ENCODE measurements at places on chromosomes 1 and 21.

DNA sequence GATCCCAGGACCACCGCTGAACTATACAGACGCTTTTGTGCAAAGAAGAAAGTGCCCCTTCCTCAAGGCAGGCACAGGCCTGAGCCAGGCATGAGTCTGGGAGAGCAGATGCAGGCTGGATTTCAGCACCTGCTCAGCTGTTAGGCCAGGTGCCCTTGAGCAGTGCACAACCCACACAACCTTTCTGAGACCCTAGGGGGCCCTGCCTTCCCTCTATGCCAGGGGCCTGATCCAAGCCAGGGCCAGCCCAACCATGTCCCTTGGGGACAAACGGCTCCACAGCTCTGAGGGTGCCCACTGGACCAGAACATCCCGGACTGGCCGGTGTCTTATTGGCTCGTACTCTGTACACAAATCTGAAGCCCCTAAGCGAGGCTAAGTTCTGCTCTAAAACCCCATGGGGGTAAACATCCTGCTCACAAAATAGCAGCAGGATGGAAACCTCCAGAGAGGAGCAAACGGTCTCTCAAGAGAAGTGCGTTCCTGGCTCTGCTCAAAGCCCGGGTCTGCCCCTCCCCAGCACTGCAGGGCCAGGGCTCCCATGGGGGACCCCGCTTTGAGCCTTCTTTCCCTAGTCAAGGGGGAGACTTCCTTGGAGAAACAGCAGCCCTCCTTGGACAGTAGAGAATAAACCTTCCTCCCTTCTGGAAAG, 275.1 kb downstream of the NPHP4 start:
- no peak for DNase-seq

- no peak for DNase-seq
These were observed 9.4 kb downstream of the DYRK1A start for GRCh38 chr21:37375866-37376574.

GRCh38 chr1:243855616-243856318, 5.7 kb upstream of the AKT3 start:
- no peak for DNase-seq

- DNase-seq, result no peak
These were observed 89.7 kb downstream of the SLC45A1 start for GRCh38 chr1:8407652-8408051.

GRCh38 chr1:117644696-117645311, 39.0 kb downstream of the TENT5C start:
- no peak for DNase-seq

DNA sequence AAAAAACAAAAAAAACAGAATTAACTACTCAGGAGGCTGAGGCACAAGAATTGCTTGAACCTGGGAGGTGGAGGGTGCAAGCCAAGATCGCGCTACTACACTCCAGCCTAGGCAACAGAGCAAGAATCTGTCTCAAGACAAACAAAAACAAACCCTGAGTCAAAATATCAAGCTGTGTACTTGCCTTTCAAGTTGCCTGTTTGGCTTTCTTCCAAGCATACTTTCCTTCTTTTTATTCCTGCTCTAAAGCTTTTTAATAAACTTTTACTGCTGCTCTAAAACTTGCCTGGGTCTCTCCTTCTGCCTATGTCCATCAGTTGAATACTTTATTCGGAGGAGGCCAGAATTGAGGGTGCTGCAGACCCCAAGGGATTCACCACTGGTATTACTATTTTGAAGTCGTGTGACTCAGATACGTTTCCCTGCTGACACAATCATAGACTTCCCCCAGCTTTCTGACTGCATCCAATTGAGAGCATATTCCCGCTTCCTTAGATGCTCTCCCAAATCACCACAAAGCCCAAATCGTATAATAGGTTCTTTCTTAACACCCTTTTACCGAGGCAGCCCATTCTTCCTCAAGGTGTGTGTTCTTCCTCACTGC, 3.5 kb upstream of the ACBD6 start:
- no peak for DNase-seq

DNA sequence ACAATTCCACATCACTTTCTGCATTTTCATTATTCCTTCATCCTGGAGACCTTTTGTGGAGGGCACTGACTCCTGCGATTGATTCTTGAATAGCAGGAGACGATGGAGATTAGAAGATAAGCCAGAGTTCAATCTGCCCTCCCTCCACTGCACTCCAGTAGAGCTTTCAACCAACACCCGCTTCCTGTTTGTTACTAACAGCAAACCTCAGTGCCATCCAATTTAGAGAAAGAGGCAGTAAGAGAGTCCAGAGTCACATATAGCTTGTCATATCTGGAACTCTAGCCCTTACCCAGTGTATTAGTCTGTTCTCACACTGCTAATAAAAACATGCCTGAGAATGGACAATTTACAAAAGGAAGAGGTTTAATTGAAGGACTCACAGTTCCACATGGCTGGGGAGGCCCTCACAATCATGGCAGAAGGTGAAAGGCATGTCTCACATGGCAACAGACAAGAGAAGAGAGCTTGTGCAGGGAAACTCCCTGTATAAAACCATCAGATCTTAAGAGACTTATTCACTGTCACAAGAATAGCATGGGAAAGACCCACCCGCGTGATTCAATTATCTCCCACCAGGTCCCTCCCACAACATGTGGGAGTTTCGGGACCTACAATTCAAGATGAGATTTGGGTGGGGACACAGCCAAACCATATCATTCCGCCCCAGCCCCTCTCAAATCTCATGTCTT, 55.9 kb downstream of the PCBP3 start:
- no peak for DNase-seq

DNA sequence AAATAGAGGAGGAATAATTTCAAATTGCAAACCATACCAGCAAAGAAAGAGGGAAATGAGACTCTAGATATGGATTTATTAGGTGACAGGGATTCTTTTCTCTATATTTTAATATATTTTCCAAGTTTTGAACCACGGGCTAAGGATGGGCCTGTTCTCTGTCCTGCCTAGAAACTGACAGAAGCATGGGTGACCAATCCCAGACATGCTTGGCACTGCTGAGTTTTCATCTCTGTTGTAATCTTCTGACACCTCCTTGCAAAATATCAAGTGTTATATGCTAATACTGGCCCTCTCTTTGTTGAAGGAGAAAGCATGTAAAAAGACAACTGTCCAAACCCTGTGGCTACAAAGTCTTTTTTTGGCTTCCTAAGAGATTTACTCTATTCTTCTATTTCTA, 774 bp upstream of the ANGPTL7 start:
- no peak for DNase-seq

DNA sequence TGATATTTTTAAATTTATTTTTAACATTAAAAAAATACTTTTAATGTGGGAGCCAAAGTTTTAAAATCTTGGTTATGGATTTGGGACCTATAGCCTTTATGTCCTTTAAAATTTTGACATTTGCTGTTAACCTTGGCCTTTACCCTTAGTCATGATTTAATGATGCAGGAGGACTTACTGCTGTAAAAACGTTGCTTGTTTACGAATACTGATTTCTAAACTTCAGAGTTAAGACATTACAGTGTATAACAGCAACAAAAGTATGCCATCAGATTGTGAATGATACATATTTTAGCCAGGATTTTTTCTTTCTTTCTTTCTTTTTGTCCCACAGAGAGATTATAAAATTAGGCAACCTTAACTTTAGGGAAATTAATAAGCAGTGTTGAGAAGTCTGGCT, 8.9 kb downstream of the RBM15 start:
- DNase-seq, result no peak

DNA sequence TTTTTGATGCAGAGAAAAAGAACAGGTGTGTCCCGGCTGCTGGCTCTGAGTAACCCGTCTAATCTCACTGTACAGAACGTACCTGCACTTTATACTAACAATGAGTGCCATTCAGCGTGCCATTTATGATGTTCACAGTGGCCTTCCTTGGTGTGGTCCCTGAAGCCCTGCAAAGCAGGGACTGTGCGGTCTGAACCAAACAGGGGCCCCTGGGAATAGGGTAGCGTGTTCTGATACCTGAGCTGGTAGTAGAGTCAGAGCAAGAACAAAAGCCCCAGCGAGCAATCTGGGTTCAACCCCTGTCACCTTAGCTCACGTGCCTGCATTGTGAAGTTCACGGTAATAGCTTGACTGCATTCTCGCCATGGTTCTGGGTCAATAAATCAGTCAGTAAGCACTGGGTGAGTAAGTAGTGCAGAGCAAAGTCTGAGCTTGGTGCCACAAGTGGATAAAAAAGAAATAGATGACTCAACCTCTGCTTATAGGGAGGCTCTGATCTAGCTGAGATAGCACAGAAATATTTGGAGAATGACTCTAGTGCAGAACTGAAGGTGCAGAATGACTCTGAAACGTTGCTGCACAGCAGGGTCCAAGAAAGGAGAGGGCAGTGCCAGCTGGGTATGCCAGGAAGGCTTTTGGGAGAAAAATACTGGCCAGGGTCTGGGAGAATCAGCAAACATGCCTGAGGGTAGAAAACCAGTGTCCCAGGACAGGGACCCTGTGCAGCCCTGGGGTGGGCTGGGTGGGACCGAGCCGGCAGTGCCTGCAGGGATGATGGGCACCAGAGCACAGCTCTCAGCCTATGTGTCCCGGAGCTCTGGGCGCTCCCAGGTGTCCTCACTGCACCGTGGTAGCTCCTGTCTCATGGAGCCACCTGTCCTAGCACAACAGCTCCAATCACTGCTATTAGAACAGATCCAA, 125.9 kb downstream of the RHOU start:
- DNase-seq, result peak; percentile 73

- DNase-seq, result peak; percentile 20
These were observed 41.6 kb downstream of the CD58 start for GRCh38 chr1:116529199-116529631.

DNA sequence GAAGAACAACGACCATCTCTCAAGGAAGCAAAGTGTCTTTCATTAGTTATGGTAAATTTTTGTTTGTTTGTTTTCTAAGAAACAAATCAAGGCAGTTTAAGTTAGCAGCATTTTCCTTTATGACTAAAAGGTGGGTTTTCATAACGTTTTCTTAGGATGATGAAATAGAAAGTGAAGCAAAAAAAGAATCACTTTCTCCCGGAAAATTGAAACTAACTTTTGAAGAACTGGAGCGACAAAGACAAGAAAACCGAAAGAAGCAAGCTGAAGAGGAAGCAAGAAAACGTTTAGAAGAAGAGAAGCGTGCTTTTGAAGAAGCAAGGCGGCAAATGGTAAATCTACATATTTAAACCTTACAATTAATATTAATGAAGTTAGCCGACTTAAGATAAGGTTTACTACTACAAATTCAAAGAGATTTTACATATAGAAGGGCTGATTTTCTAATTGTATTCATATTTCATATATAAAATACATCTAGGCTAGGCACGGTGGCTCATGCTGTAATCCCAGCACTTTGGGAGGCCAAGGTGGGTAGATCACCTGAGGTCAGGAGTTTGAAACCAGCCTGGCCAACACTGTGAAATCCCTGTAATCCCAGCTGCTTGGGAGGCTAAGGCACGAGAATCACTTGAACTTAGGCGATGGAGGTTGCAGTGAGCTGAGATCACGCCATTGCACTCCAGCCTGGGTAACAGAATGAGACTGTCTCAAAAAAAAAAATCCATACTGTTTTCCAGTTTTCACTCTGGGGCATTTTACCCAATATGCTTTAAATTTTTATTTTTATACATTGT, 38.3 kb downstream of the NEXN start:
- DNase-seq, result no peak

DNA sequence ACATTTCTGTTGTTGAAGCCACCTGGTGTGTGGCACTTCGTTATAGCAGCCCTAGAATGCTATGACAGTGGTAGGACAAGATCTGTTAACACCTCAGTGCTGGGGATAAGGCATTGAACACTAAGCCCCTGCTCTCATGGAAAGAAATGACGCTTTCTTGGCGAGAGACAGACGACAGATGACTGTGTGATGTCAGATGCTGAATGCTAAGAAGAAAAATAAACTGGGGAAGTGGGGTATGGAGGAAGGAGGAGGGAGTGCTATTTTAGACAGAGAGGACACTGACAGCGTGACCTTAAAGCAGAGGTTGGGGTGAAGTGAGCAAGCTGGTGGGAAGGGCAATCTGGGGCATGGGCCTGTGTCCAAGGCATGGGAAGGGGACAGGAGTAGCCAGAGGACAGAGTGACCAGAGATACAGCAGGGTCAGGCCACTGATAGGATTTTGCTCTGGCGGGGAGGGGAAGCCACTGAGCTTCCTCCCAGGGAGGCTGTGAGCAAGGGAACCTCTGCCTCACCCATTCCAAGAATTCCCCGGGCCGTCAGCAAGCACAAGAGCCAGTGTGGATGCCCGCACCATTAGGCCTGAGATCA, 15.2 kb downstream of the DOP1B start:
- DNase-seq, result no peak

DNA sequence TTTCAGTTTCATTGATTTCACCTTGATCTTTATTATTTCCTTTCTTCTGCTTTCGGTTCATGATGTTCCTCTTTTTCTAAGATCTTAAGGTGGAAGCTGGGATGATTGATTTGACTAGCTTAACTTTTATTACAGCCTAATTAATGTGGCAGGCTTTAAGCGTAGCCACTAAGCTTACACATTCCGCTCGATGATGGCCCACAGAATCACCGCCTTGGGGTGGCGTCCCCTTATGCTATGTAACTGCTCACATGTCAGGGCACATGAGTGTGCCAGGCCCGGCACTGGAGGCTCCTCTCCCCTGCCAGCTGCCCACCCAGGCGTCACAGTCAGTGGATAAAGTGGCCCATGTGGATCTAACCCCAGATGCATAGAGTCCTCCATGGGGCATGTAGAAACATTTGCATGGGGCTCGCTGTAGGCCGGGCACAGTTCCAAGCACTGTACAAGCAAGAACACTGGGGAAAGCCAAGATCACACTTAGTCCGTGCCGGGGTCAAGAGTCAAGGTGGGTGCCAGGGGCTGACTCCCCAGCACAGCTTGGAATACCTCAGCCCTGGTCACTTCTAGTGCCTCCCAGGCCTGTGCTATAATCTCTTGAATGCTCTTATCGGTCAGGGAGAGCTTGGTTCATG, 41.7 kb downstream of the PKNOX1 start:
- no peak for DNase-seq

DNA sequence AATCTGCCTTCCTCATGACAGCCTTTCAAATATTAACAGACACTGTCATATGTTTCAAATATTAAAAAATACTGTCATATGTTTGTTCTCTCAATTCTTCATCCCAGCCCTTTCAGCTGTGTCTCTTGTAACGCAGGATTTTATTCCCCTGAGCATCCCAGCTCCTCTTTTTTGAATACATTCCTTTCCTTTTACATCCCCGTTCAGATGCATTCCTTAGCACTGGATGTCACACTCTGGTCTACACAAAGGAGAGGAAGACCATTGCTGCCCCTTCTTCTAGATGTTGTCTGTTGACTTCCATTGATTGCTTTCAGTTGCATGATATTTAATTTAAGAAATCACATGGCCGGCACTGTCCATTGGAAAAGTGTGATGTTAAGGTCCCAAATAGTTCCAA, 117.4 kb upstream of the PAXBP1 start:
- DNase-seq, result no peak

- DNase-seq, result no peak
These were observed 111.4 kb upstream of the BMP8A start for GRCh38 chr1:39380036-39380435.

GRCh38 chr1:14138687-14139086, 438.7 kb downstream of the PRDM2 start:
- no peak for DNase-seq

- no peak for DNase-seq
These were observed 27.2 kb downstream of the CD34 start for GRCh38 chr1:207883660-207884250.

All from HT1080 (cell line).